ENCODE measurements at places on chromosomes 13 and 19. TPM values are rescaled to one million over a fixed set of nuclear protein-coding genes. Genes with fewer than 3 reads are reported as not detected.

GRCh38 chr19:8242211-8242821 lies 33.1 kb downstream of the CERS4 start:
- DNase-seq, result no peak

Gene ARL11
- total RNA-seq, result 0.06 TPM

Gene VSTM1
- not detected for total RNA-seq

- peak; percentile 18 for DNase-seq
Measured at GRCh38 chr19:18906605-18907519, 10.9 kb upstream of the CERS1 start.

DNA sequence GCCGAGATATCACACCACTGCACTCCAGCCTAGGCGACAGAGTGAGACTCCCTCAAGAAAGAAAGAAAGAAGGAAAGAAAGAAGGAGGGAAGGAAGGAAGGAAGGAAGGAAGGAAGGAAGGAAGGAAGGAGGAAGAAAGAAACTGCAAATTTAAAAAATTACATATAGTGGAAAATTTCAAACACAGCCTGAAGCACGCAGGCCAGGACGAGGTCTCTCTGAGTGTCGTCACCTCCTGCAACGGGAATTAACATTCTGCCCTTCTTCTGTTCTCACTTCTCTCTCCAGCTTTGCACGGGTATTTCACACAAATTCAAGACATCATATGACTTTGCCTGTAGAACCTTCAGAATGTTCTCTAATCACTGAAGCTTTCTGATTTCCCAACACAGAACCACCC lies 108.2 kb downstream of the GNG7 start:
- peak; percentile 6 for DNase-seq

Gene TNFSF9
- total RNA-seq, result 0.12 TPM

- DNase-seq, result no peak
Measured at GRCh38 chr13:112723771-112724170, 33.9 kb downstream of the ATP11A start.

DNA sequence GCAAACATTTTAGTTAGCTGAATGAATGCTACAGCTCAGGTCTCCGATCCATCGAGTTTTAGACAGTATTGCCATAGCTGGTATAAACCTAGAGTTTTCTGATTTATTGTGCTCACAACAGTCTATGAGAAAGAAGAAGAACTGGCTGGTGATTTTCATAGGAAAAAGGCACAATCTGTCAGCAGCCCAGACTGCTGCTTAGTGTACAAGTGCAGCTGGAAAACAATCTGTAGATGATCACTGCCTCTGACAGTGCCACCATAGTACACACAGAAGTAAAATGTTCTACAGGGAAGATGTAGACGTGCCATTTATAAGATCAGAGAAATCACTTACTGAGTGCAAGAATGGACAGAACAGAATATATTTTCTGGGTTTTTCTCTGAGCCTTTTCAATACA lies 48.4 kb downstream of the MYO16 start:
- DNase-seq, result no peak

Gene ZNF441
- total RNA-seq, result 4.9 TPM

DNA sequence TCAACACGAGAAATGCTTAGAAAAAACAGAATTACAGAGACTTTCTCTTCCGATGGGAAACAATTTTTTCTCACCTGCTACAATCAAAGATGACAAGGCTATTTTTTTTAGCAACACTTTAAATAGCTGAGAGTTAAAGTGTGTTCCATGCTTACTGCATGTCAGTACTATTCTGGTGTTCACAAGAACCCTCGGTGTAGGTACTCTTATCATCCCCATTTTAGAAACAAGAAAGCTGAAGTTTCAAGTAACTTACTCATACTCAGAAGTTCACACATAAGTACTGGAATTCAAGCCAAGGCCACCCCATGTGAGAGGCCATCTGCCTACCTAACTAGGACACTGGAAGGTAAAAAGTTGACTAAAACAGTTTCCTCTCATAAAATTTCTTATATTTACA lies 9.0 kb upstream of the TNFRSF19 start:
- no peak for DNase-seq

GRCh38 chr19:31054430-31054829 lies 294.8 kb downstream of the TSHZ3 start:
- no peak for DNase-seq

GRCh38 chr19:37994823-37995130 lies 87.8 kb downstream of the SIPA1L3 start:
- DNase-seq, result no peak

Gene F10
- total RNA-seq, result 4.1 TPM

- DNase-seq, result no peak
Measured at GRCh38 chr13:99334221-99334620, 27.0 kb upstream of the GPR183 start.

Gene NLRP11
- 0.22 TPM for total RNA-seq

DNA sequence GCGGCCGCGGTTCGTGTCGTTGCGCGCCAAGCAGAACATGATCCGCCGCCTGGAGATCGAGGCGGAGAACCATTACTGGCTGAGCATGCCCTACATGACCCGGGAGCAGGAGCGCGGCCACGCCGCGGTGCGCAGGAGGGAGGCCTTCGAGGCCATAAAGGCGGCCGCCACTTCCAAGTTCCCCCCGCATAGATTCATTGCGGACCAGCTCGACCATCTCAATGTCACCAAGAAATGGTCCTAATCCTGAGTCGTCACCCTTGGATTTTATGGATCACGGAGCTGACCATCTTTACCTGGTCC lies 475 bp downstream of the MRPL57 start:
- DNase-seq, result no peak

DNA sequence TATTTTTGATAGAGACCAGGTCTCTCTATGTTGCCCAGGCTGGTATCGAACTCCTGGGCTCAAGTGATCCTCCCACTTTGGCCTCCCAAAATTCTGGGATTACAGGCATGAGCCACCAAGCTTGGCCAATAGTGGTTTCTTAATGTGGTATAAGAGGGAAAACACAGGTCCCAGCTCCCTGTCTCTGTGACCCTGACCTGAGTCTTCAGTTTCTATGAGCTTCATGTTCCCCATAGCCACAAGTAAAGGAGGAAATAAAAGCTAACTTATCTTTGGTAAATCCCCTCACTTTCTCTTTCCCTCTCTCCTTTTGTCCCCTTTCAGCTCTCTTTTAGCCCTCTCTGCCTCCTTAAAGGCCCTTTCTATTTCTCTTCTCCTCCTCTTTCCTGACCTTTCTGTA lies 50.3 kb downstream of the ABCC4 start:
- no peak for DNase-seq

Gene ZNF285
- total RNA-seq, result 0.74 TPM

GRCh38 chr19:41309180-41310032 lies 566 bp upstream of the CCDC97 start:
- DNase-seq, result no peak

Gene GPC5
- 0.12 TPM for total RNA-seq

Gene ZNF536
- total RNA-seq, result 1.7 TPM

Gene CYP4F2
- not detected for total RNA-seq

GRCh38 chr19:9009431-9009830 lies 778 bp downstream of the MUC16 start:
- no peak for DNase-seq

- DNase-seq, result no peak
Measured at GRCh38 chr13:69769608-69770007, 338.0 kb upstream of the ATXN8OS start.

DNA sequence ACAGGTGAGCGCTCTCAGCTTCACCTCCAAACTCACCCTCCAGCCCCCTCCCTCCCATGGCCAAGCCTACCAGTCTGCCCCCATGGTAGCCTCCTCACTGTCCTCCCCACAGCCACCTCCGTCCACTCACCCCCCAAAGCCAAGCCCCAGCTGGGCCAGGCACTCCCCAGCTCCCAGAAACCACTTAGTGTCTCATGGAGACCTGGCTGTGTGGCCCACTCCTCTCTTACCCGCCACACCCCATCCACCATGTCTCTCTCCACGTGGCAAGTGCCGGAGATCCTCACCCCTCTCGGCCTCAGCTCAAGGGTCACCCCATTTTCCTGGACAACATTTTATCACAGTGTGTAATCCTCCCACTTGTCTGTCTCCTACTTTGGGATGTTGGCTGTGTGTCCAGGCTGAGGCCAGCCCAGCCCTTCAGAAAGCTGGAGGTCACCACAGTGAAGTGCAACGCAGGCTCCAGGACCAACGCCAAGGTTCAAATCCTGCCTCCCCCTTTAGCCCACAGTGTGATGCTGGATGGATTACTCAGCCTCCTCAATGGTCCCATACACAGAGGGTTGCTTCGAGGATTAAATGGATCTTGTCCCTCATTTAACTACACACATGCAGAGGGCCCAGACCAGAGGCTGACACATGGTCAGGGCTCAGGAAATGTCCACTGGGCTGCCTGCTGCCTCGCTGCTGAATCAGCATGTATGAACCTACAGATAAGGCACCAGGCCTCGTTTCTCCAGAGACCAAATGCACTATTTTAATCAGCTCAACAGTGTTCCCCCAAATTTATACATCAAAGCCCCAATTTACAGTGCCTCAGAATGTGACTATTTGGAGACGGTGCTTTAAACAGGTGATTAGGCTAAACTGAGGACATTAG lies 71.3 kb downstream of the CEBPG start:
- no peak for DNase-seq

DNA sequence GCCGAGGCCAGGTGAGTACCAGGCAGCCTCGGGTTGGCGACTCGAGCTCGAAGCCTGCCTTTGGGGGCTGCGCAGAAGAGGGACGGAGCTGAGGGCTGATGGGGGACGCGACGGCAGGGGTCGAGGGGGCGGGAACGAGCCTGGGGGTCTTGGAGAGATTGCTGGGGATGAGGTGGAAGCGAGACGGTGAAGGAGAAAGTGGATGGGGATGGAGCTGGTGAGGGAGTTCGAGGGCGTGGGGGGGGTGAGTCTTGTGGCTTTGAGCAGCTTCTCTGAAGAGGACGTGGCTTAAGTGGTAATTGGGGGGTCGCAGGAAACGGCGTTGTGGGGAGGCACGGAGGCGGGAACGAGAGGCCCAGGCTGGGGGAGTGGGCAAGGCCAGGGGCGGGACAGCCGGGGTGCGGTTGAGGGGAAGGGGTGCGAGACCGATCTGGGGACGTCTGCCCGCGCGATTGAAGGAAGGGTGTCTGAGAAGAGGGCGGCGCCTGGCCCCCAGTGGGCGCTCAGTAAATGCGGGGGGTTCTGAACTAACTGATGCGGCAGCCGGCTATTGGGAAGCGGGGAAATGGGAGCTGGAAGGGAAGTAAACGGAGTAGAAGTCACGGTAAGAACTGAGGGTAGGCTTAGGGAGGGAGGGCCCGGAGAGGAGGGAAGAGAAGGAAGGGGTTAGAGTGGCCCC lies 426 bp downstream of the MYO9B start:
- DNase-seq, result no peak

DNA sequence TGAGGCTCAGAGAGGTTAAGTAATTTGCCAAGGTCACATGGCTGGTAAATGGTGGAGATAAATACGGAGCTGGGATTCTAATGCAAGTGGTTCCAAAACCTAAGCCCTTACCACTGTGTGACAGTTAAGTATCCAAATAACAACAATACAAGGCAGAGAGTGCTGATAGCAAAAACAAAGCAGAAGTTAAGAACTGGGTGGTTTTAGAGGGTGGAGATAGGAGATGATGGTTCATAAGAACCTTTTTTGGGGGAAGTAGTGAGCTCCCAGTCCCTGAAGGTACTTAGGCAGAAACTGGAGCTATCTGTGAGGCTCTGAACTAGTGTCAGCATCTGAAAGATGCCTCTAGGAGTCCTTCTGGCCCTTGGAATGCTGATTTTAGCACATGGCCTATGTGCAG lies 56.2 kb upstream of the UBE2L5 start:
- DNase-seq, result no peak

DNA sequence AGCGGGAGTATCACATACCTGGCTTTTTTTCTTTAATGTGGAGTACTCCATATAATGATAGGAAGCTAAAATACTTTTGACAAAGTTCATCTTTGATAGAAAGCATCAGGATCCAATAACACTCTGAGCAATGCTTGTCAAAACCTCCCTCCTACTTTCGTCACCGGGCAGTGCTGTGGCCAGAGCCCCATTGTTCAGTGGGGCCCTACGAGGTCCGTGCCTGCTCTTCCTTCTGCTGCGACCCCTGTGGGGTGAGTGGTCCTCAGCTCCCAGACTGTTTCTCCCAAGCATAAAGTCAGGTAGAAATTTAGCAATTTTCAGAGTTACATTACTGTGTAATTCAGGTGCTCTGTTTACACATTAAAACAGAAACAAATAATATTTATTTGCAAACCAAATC lies 51.2 kb downstream of the ANKRD10 start:
- no peak for DNase-seq

Gene APOC4
- total RNA-seq, result not detected

DNA sequence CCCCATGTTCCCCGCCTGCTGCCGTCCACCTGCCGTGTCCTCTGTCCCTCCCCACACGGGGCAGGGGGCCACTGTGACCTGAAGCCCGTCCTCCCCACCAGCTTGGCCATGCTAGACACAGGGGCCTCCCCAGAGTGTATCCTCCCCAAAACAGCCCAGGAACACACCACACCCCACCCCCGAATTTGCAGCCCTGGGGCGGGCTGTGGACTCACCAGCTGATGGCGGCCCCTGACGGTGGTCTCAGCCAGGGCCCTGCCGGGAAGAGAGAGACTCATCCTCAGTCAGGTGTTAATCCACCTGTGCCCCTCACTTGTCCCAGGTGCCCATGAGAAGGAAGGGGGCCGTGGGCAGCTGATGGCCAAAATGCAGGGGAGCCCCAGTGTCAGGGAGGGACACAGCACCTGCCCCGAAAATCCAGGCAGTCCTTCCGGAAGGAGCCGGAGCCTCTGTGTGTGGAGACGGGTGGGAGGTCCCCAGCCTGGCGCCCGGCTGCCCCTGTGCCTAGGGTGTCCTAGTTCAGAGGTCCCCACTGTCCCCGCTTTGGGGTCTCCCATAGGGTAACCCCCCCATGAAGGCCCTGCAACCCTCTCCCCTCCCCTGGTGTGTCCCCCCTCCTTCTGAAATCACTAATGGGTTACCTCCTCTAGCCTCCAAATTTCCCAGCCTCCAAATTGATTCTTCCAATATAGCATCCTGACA lies 39.3 kb upstream of the TCF3 start:
- DNase-seq, result no peak

Gene MBNL2
- 39.0 TPM for total RNA-seq

GRCh38 chr19:38924388-38924787 lies 6.2 kb downstream of the SARS2 start:
- no peak for DNase-seq

DNA sequence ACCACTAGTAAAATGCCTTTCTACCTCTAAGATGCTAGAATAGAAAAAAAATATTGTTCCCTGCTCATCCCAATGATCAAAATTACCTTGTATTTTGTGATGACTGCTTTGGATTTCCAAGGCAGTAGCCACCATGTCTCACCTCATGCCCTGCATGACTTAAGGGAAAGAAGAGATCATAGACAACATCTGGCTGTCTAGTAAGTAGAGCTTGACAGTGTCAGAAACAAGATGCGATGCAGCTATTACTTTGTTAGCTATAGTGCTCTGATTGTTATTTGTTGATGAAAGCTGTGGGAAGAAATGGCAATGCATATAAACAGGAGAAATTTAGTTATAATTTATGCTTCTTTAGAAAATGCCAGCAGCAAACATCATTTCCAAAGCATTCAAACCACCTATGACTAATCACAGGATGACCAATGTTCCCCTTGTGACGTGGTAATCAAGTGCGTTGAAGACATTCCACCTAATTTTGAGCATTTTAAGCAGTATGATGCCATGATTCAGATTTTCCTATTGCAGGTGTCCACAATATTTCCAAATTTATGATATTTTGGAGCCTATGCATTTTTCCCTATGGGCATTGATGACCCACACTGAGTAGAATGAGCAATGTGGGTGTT lies 308.3 kb downstream of the KCNRG start:
- DNase-seq, result no peak

Gene ZFP36
- 28.8 TPM for total RNA-seq

- DNase-seq, result no peak
Measured at GRCh38 chr13:114328034-114328433, 13.7 kb downstream of the CHAMP1 start.

All from pancreas (tissue), 10 donors.